A549 treated with DMSO at 1 μM for 4 hours (cell line): ENCODE measurements at places on chromosomes 13 and 19. TPM values are rescaled to one million over a fixed set of nuclear protein-coding genes. Genes with fewer than 3 reads are reported as not detected.

Gene KLHL1
- total RNA-seq: not detected in 5 replicates

Gene CYP2F1
- total RNA-seq: not detected in 5 replicates

Gene IL11
- total RNA-seq: 80.6 to 115 TPM (median 100 TPM) in 5 replicates

Gene KLF1
- total RNA-seq: 0.06 TPM in 1 of 5 replicates, not detected in the others

Gene SYT3
- total RNA-seq: 0.42 to 1.1 TPM (median 0.55 TPM) in 5 replicates

Gene PEX11G
- 1.7 to 2.3 TPM (median 1.9 TPM) in 5 replicates for total RNA-seq

Gene STX10
- total RNA-seq: 46.2 to 61.2 TPM (median 55.5 TPM) in 5 replicates

Gene GPR183
- total RNA-seq: not detected in 5 replicates

Gene TUBA3C
- total RNA-seq: not detected in 5 replicates

Gene RFXANK
- 35.9 to 46.1 TPM (median 44.8 TPM) in 5 replicates for total RNA-seq

Gene NCR1
- total RNA-seq: not detected in 5 replicates

Gene PLEKHA4
- total RNA-seq: 1.7 to 2.7 TPM (median 1.9 TPM) in 5 replicates

Gene LYPD4
- not detected in 5 replicates for total RNA-seq

Gene CYP2A7
- not detected in 5 replicates for total RNA-seq

Gene NKPD1
- total RNA-seq: 0.04 to 0.09 TPM (median 0.05 TPM) in 5 replicates

Gene MICU2
- total RNA-seq: 15.8 to 19.6 TPM (median 17.3 TPM) in 5 replicates

Gene DMKN
- 27.3 to 37.1 TPM (median 33.6 TPM) in 5 replicates for total RNA-seq

Gene SERTM1
- not detected in 5 replicates for total RNA-seq

Gene TMC4
- 0.99 to 1.2 TPM (median 1.1 TPM) in 5 replicates for total RNA-seq

Gene ZIC5
- 3.6 to 4.6 TPM (median 3.9 TPM) in 5 replicates for total RNA-seq

Gene PPM1N
- 6.3 to 7.3 TPM (median 6.6 TPM) in 5 replicates for total RNA-seq

Gene CD209
- not detected in 5 replicates for total RNA-seq

Gene MBD3L2
- total RNA-seq: not detected in 5 replicates

Gene FFAR3
- not detected in 5 replicates for total RNA-seq

Gene ZNF208
- total RNA-seq: not detected in 5 replicates

Gene ZNF729
- not detected in 5 replicates for total RNA-seq

Gene CALR3
- 0.07 TPM in 1 of 5 replicates, not detected in the others for total RNA-seq

Gene COX7A1
- total RNA-seq: not detected in 5 replicates

Gene FXYD3
- total RNA-seq: 0.13 to 0.17 TPM in 2 of 5 replicates, not detected in the others

Gene FCHO1
- 16.5 to 22.2 TPM (median 19.9 TPM) in 5 replicates for total RNA-seq

Gene GPR12
- not detected in 5 replicates for total RNA-seq

Gene PLK5
- total RNA-seq: 0.03 TPM in 1 of 5 replicates, not detected in the others

Gene PTH2
- total RNA-seq: not detected in 5 replicates

Gene ZNF813
- 0.16 to 0.80 TPM (median 0.26 TPM) in 5 replicates for total RNA-seq

Gene CRX
- total RNA-seq: not detected in 5 replicates

Gene SNAPC2
- 19.9 to 29.9 TPM (median 28.1 TPM) in 5 replicates for total RNA-seq

Gene C1QTNF9
- not detected in 5 replicates for total RNA-seq

Gene MEDAG
- total RNA-seq: 0.08 to 0.18 TPM (median 0.14 TPM) in 4 of 5 replicates, not detected in the other

Gene C13orf42
- not detected in 5 replicates for total RNA-seq

Gene DLL3
- 4.9 to 10.9 TPM (median 10.4 TPM) in 5 replicates for total RNA-seq

Gene ZNF8
- 1.3 to 1.5 TPM (median 1.3 TPM) in 5 replicates for total RNA-seq

Gene HTR2A
- not detected in 5 replicates for total RNA-seq

Gene EXOC3L2
- total RNA-seq: 0.80 to 1.3 TPM (median 0.99 TPM) in 5 replicates

Gene CCDC70
- total RNA-seq: 0.07 to 0.14 TPM in 2 of 5 replicates, not detected in the others

Gene ACTMAP
- 16.4 to 19.7 TPM (median 18.4 TPM) in 5 replicates for total RNA-seq

Gene ZNF625
- total RNA-seq: not detected in 5 replicates

Gene IZUMO1
- not detected in 5 replicates for total RNA-seq

Gene COG3
- 12.0 to 18.2 TPM (median 13.8 TPM) in 5 replicates for total RNA-seq
